Activated CD8-positive, alpha-beta T cell treated with anti-CD3 and anti-CD28 coated beads for 36 hours (primary cell): ENCODE measurements at places on chromosomes 6 and 20. TPM values are rescaled to one million over a fixed set of nuclear protein-coding genes. Genes with fewer than 3 reads are reported as not detected.

Gene DUSP15
- not detected for total RNA-seq

Gene EMILIN3
- total RNA-seq = not detected

Gene FBXO30
- 3.1 TPM for total RNA-seq

Gene FOXF2
- not detected for total RNA-seq

Gene TRIM40
- not detected for total RNA-seq

Gene ACTL10
- total RNA-seq = 2.4 TPM

Gene VSX1
- total RNA-seq = not detected

Gene SHLD1
- 6.9 TPM for total RNA-seq

GRCh38 chr6:82030301-82030700 is 217.2 kb downstream of the IBTK start:
- DNase-seq = no peak

DNA sequence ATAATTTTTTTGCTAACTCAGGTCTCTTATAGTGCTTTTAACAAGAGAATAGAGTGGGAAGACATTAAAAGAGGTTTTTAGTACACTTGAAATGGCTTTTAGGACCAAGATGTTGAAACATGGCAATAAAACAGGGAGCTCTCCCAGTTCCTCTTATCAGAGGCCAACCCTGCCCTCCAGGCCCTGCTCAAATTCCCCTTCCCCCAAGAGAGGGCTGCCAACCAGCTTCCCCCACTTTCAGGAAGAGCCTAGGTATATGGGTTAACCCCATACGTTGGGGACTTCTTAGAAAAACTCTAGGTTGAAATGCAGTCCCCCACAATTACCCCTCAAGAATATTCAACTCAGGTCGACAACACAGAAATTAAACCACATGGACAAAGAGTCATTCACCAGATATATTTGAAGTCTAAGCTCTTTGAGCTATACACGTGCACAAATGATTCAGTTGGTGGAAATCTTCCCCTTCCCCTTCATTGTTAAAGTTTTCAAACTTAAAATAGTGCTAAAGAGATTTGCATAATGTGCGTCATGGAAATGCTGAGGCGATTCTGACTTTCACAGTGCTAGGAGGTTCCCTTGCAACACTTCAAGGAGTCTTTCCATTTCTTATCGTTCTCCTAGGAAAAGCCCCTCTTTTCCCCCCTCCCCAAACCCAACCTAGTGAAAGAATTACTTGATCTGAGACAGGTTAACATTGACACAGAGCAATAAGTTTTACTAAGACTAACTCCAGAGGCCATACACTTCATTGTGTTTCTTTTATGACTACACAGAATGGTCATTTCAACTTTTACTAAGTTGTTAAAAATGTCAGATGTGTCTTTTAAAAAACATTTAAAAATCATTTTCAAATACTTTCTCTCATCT is 49.8 kb upstream of the ENPP5 start:
- DNase-seq = peak; percentile 56

GRCh38 chr20:63895952-63896263 is 982 bp downstream of the DNAJC5 start:
- DNase-seq = no peak

DNA sequence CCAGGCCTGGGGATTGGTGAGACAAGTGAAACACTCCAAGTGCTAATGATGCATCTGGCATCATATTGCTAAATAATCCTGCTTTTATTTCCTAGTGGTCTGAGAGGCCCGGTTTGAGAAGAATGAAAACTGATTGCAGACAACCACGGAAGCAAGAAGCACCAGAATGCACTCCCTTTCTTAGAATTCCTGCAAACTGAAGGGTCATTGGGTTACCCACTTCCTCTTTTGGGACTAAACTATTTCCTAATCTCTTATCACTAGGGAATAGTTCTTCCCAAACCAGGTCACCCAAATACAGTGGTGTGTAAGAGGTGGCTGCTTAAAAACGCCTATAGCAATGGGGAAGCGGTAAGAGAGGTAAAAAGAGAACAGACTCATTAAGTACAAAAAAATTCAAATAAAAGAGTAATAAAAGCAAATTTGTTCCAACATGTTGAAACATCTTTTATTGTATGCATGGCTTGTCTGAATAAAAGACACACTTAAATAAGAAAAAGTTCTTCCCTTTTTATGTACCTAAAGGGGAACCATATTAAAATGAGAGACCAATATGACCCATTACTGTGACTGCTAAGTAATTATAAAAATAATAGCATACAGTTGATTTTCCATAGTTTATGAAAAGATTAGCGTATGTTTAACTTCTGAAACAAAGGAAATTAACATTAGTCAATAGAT is 125.8 kb downstream of the MYB start:
- DNase-seq = no peak

GRCh38 chr6:64334636-64335035 is 699.0 kb downstream of the PHF3 start:
- DNase-seq = no peak

DNA sequence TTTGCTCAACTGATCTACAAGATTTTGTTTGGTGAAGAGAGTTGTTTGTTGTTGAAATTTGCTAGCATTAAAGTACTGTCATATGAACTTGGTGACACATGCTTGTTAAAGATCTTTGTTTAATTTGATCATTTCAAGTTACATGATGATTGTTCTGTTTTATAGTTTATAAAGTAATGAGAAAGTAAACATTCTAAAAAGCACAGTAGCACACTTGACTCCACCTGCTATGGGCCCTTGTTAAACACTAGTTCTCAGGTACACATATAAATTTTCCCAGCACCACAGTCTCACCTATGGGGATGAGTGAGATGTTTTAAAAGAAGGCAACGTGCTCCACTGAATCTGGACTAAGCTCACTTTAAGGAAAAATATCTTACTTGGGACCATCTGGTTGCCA is 14.1 kb downstream of the MCHR2 start:
- DNase-seq = no peak

DNA sequence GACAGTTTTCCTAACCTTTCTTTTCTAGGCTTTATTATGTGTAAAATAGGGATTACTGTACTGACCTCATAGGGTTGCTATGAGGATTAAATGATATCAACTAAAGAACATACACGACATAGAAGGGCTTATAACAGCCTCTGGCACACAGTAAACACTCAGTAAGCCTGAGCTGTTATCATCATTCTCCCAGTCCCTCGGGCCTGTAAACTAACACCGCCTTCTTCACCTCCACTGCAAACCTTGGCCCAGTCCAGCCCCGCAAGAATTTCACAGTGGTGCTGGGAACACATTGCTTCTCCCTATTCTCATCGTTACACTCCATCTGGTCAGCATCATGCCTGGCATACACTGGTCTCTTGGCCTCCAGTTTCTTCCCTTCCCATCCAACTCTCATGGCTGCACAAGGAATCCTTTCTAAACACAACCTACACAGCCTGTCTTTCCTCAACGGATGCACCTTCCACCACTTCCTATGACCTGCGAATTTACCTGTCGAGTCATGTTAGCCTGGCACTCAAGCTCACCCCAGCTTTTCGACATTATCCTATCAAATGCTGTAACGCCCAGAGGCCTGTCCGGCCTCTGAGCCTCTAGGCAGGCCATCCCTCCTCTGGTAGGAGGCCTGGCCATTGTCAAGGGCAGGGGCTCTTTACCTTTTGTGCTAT is 92.1 kb downstream of the FYN start:
- DNase-seq = no peak

DNA sequence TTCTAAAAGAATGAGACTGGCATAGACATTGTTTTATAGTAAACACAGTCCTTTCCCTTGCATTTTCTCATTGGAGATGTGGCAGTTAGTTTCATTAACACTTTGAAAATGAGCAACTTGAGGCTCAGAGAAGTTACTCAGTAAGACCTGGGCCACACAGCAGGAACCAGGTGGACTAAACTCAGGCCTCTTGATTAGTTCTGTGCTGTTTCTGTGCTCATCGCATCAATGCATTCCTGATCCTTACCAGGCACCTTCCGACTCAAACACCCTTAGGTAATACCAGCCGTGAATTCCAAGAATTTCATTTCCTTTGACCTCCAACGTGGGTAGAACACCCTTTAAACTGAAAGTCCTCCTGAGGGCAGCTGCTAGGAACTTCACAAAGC is 362.8 kb downstream of the ESR1 start:
- no peak for DNase-seq

DNA sequence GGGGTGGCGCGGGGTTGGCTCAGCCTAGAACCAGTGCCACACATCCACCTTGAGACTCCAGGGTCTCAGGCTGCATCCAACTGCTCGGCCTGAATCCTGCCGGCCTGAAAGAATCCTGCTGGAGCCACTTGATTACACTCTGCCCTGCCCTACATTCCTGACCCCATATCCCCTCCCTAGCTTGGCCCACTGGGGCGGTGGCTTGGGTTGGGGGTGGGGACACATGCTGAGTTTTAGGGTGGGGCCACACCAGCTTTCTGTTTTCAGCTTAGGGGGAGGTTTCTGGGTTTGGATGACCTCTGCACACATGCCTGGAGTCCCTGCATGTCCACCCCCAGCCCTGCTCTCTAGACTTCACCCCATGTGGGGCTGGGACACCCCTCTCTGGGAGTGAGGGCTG is 6.8 kb downstream of the ITPR3 start:
- no peak for DNase-seq

GRCh38 chr6:71537717-71538116 is 249.1 kb downstream of the OGFRL1 start:
- DNase-seq = no peak

DNA sequence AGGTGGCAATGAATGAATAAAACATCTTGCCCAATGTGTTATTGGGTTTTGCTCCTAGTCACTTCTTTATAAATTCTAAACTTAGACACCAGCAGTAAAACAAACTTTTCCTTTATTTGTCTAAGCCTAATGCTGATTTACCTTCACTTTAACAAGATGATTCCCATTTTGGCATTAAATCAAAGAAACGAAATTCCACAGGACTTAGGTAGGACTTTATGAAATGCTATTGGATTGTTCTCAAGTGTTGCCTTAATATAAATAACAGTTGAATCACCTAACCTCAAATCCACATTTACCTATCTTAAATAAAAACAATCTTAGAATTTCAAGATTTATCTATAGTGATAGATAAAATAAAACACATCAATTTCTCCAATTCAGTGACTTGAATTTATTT is 831.8 kb downstream of the EPHA7 start:
- no peak for DNase-seq

DNA sequence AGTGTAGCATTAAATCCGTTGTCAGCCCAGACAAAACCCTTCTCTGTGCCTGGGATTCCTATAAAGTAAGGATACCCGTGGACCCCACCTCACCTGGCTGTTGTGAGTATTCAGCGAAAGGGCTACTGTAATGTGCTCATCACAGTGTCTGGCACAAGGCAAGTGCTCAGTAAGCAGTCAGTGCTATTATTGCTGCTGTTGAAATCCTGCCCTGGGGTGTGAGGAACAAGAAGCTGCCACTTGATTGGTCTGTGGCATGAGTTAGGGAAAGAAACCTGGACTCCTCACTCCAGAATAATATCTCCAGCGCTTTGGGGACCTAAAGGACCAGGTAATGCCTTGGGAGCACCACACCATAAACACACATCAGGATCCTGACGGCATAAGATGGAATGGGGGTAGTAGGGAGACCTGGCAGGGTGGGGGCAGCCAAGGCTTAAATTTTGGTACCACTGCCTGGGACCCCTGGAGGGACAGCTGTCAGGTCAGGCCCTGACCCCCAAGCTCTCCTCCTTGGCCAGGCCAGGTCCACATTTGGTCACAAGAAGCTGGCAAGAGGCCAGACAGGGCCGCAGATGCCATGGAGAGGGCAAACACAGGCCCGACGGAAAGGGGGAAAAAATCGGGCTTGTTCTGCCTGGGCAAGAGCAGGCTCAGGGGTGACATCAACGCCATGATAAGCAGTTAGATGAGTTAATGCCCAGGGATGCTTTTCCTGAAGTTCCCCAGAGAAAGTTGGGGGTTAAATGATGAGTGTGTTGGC is 66.5 kb downstream of the MRPL14 start:
- DNase-seq = no peak

DNA sequence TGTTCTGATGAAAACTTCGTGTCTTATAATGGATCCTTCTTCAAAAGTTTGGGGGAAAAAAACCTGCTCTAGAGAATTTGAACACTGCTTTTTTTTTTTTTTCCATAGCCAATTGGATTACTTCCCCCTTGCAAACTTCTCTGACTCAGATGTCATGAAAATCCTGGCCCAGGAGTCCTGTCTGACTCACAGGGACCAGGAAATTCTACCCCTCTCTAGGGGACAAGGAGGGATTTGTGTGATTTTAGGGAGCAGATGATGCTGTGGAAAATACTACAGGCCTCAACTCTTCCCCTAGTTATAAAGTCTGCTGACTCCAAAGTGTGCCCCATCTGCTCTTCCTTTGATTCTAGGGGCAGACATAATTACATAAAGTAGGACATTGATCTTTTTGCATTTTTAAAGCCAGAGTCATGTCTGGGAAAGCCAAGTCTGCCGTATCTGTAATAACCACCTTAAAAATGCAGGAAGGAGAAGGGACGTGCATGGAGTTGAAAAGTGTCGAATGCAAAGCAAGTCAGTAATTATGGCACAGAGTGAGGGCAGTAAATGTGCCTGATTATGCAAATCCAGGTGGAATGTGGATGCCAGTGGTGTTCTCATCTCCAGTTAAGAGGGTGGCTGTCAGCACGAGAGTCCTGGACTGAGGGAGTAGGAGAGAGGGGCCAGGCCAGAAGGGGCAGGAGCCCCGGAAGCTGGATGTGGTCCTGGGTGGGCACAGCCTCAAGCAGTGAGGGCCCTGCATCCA is 144.3 kb upstream of the SULF2 start:
- no peak for DNase-seq

DNA sequence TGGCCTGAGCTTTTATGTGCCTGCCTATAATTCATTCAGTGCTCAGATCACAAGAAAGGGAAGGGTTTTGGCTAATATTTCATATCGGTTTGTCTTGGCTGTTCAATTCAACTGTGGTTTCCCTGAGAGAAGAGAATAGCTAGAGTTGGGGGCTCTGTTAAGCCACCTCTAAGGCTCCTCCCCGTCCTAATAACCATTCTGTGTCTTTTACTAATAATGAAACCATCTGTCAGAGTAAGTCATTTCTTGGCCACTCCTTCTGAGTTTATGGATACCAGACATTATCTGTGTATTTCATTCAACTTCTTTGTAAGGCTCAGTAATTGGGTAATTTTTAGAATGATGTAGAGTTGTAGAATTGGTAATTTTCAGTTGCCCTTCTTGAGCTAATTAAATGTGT is 5.2 kb downstream of the STX11 start:
- DNase-seq = no peak

DNA sequence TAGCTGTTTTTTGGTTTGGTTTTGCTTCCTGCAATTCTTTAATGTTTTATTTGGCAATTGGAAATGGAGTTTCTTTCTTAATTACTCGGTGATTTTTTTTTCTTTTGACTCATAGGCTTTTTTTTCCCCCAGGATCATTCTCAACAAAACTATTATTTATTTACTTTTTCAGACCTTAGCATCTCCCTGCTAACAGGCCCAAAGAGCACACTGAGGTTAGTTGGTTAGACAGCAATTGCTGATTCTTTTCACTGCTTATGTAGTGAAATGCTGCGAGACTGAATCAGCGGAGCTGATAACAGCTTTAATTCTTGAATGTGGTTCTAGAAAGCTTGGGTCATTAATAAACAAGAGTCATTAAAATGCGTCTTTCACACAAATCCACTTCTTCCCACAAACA is 79.1 kb upstream of the ZFP64 start:
- DNase-seq = no peak
